Astrocyte of the cerebellum (primary cell): ENCODE measurements at places on chromosomes 6 and 20.

GRCh38 chr6:148392671-148393070, 50.0 kb downstream of the SASH1 start:
- no peak for DNase-seq

- no peak for DNase-seq
These were observed 7.2 kb downstream of the ATRN start for GRCh38 chr20:3477861-3478544.

DNA sequence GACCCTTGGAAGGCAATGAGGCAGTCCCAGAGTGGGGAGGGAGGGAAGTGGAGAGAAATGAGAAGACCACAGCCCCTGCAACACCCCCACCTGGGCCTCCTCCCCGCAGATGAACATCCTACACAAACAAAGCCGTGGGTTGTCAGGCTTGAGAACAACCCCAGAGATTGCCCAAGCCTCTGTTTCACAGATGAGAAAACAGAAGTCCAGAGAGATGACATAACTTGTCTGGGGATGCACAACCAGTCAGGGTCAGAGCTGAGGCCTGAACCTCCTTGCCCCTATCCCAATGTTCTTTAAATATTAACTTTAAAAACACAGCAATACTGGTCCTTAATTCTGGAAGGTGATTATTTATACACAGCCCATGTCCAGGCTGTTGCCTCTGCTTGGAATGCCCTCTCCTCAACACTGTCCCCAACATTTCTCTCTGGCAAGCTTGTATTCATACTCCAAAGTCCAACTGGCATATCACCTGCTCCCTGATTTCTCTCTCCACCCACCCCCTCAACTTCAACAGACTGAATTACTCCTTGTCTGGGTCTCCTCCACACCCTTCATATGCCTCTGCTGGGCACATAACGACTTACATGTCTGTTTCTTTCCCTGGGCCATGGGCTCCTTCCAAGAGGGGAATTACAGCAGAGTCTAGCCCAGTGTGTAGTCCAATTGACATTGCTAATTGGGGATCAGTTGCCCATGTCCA, 135.5 kb upstream of the LRFN2 start:
- no peak for DNase-seq

- DNase-seq = no peak
These were observed 24.3 kb upstream of the GSTA3 start for GRCh38 chr6:52933778-52934177.

GRCh38 chr6:154481521-154482013, 28.9 kb downstream of the CNKSR3 start:
- no peak for DNase-seq

- DNase-seq = no peak
These were observed 228.4 kb upstream of the JAG1 start for GRCh38 chr20:10902174-10902573.

- DNase-seq = no peak
These were observed 27.6 kb downstream of the BCKDHB start for GRCh38 chr6:80134065-80134464.

DNA sequence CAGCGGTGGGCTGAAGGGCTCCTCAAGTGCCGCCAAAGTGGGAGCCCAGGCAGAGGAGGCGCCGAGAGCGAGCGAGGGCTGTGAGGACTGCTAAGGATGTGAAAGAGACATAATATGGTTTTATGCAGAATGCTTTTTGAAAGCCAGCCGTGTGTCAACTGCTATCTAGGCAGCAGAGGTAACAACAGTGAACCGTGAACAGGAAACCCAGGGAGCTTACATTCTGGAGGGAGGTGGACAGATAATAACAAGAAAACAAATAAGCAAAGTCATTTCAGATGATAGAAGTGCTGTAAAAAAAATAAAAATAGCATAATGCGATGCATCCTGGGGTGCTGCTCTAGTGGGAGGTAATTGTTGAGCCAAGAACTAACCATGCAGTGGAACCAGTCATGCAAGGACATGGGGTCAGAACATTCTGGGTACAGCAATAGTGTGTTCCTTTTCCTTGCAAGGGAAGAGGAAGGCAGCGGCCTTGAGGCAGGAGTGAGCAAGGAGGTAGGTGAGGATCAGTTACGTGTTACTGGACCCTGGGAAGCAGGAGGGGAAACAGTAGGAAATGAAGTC, 134.4 kb upstream of the TMEM170B start:
- DNase-seq = no peak

DNA sequence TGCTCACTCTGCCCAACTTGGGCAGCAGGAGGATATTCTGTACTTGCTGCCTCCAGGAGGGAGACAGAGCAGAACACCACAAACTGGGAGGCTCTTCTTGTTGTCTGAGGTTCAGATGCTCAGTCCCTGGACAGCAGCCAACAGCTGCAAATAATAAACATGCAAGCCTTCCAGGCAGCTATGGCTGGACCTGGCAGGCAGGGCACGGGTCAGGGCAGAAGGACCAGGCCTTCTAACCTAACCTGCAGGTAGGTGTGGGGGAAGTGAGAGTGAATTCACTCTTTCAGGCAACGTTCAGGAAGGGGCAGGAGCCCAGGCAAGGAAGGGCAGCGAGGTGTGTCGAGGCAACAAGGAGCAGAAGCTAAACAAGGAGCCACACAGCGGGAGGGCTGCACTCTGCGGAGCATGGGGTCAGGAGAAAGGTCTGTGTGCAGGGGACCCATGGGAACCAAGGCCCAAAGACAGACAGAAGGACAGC, 31.5 kb downstream of the NINL start:
- peak; percentile 38 for DNase-seq

GRCh38 chr20:58921564-58921963, 59.5 kb upstream of the NELFCD start:
- no peak for DNase-seq

DNA sequence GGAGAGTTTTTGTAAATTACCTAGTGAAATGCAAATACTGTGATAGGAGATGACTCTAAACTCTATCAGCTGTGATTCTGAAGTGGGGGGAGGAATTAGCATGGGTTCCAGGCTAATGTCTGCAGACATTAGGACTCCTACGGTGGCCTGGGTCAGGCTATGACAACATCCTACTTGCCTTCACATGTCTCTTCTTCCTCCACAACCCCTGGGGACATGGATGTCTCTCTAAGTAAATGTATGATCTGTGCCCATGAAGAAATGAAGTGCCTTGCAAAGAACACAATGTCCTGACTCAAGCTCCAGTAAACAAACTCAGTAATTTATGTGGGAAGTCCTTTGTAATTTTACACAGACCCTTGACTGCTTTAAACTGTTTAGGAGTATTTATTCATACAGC, 165.8 kb upstream of the EEF1E1 start:
- no peak for DNase-seq

DNA sequence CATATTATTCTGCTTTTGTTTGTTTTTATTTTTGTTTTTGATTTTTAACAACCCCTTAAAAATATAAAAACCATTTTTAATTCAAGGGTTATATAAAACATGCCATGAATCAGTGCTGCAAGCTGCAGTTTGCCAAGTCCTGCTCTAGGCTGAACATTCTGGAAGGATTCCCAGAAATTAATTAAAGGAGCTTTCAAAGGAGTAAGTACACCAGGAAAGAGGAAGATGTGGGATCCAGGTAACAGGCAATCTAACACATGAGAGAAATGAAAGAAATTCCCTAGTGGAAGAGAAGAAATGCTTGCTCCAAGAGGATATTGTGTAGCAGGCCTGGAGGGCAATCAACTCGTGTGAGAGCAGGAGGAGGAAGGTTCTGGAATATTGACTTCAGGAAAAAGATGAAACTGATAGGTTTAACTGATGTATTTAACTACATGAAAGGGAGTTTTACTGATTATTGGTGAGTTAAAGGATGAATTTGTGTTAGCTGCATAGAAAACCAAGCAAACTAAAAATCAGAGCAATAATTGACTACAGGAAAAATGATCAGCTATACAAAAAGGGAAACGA, 146.0 kb upstream of the PHACTR1 start:
- peak; percentile 71 for DNase-seq

GRCh38 chr6:92849636-92850035, 569.7 kb downstream of the EPHA7 start:
- no peak for DNase-seq

- no peak for DNase-seq
These were observed 28.4 kb upstream of the FOXQ1 start for GRCh38 chr6:1283501-1283900.

DNA sequence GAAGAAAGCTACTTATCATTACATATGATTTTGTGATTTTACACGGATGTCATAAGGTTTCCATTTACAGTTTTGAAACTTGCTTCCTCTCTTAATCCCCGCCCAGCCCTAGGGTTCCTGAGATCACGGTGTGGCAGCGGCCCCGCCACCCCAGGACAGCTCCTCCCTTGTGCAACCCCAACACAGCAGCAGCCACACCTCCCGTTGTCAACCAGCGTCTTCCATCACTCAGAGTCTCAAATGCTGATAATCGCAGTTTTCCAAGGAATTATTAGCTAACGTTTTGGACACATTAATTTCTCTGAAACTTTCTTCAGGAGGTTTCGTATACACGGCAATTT, 204.8 kb downstream of the THBS2 start:
- no peak for DNase-seq

GRCh38 chr20:33079259-33079658, at the start of gene BPIFB4:
TSS of gene BPIFB4 (plus strand) at chr20:33079643. CDS start at chr20:33081527, 1,884 bp downstream.
- no peak for DNase-seq

GRCh38 chr20:17003170-17003870, 223.5 kb upstream of the PCSK2 start:
- DNase-seq = no peak

DNA sequence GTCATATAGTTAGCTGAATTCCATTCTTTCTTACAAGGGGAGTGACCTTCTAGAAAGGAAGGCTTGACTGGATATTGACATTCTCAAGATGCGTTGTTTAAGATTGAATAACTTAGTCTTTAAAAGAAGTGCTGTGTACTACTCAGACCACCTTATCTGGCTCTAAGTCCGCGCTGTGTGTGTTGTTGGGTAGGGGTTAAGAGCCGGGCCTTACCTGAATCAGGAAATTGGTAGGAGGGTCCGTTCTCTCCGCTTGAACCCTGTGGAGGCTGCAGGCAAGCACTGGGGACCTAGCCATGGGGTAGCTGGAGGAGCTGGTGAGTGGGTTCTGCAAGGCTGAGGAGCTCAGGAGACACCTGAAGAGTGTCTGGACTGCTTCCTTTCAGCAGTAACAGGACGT, 9.0 kb upstream of the SCML4 start:
- DNase-seq = no peak

DNA sequence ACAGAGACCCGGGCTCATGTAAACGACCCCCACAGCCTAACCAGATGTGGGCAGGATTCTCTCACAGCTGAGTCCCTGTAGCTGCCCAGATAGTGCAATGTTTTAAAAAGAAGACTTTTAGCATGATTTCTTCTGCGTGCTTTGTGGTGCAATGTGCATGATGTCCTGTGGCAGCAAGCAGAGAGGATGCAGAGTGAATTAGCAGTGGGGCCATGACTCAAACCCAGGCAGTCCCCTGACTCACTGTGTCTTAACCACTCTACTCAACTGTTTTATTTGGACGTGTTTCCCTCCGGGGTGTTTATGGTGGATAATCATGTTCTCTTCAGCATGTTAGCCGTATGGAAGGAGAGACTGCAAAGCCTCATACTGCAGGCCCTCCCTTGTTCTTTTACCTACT, 247.9 kb downstream of the SLC24A3 start:
- no peak for DNase-seq

GRCh38 chr6:131169613-131170012, 34.3 kb downstream of the AKAP7 start:
- DNase-seq = no peak

DNA sequence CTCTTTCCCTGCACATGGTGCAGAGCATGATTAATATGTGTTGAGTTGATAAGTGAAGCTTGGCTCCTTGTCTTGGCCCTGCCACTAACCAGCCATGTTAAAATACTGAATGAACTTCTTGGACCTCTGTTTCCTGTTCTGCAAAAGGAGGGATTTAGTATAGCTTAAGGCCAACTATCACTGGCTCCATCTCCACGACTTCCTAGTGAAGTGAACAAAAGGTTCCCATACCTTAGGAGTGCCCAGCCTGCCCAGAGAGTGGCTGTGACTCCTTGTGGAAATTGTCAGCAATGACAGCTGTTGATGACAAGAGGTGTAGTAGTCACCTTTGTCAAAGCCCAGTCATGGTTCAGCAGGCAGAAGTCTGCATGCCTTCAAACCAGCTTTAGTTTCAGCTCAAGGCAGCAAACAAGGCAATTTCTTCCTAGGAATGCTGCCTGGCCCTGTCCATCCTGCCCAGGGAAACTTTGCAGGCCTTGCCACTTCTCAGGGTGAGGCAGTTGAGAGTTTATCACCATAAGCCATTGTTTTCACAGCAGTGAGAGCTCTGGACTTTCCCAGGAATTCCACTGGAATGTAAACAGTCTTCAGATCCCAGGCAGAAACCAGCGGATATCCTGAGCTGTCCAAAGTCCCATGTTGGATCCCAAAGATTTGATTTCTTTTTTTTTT, 169.7 kb upstream of the TNFAIP3 start:
- DNase-seq = peak; percentile 29

DNA sequence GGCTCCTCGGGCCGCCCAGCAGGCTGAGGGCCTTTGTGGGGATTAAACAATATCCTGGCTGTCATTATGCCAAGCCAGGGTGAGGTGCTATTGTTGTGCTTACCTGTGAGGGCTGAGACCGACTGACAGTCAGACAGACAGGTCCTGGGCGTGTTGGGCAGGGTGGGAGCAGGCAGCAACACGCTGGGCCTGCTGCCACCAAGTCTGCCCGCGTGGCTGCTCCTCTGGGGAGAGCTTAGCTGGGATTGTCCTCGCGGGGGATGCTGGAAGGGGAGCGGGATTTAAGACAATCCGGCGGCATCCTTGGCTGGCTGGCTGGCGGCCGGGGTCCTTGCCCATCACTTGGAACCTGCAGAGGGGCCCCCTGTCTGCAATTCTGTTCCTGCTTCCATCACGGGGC, 20.0 kb downstream of the ITPR3 start:
- DNase-seq = no peak

- no peak for DNase-seq
These were observed 536 bp upstream of the MTFR2 start for GRCh38 chr6:136250686-136251008.

- DNase-seq = no peak
These were observed 55.3 kb upstream of the SOX4 start for GRCh38 chr6:21538186-21538798.

DNA sequence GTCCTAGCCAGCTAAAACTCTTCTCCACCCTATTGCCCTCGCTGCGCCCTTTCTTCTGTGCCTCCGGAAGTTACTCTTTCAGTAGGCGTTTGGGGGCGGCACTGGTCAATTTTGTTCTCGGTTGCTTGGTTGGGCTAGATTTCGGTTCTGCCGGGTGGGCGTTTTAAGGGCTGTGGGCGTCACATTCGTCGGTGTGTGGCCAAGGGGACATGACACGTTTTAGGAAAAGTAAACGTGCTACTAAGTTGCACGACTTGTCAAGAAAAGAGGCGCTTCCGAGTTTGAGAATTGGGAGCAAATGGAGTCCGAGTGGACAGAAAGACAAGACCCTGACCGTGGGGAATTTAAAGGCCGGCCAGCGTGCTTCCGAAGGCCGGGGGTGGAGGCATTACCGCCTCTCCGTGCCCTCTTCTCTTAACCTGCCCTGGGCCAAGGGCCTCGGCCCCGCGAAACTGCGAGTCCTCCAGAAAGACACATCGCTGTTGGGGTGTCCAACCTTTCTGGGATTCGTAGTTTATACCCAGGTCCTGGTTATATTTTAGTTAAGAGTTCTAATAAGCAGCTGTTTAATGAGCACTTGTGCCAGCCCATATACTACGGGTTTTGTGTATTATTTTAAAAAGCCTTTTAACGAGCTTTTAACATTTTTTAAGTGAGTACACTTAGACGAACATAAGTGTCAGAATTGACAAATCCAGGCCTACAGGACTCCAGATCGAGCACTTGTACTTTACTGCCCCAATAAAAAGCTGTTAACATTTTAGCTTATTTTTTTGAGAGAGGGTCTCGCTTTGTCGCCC, 664 bp upstream of the BAG6 start:
- no peak for DNase-seq

GRCh38 chr6:90765895-90766294, 179.0 kb upstream of the MAP3K7 start:
- DNase-seq = no peak
